ENCODE measurements at places on chromosomes 12 and 14.
A peak's percentile ranks its signal among the peaks of the same experiment; 100 is the strongest.

- DNase-seq: no peak
These were observed 2.7 kb downstream of the SRSF5 start for GRCh38 chr14:69769623-69770022.

GRCh38 chr12:52946797-52947547 is 1.9 kb upstream of the KRT18 start:
- DNase-seq: no peak

- no peak for DNase-seq
These were observed 224.1 kb downstream of the ASCL1 start for GRCh38 chr12:103181366-103182152.

DNA sequence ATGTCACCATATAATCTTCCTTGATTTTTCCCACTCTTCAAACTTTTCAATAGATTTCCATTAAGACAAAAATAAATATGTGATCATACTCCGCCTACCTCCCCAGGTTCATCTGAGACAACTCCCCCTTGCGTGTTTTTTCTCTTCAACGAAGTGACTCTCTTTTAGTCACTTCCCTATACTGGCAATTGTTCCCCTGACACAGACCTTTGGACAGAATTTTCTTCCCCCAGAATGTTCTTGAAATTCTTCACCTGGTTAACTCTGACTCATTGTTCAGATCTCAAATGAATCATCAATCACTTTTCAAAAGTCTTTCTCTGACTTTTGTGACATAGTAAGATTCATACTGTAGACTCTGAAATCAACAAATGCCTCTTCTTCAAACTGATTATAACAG is 727.3 kb upstream of the LMO3 start:
- no peak for DNase-seq

GRCh38 chr14:50001999-50002925 is 109.4 kb downstream of the ARF6 start:
- peak; percentile 60 for DNase-seq

DNA sequence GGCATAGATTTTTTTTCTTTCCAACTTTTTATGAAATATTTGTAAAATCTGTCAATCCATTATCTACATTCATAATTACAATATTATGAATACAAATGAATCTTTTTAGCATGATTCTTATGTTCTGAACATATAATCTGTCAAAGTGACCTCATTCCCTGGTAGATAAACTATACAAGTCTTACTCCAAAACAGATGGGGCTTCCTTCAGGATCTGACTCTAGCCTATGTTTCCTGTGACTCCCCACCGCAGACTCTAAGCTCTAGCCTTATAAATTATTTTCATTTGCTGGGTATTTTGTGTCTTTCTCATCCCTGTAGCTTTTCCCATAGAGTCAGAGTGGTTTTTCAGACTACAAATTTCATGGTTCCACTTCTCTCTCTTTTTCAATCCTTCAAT is 202.1 kb upstream of the KITLG start:
- no peak for DNase-seq

GRCh38 chr14:89241257-89241656 is 175.8 kb downstream of the FOXN3 start:
- DNase-seq: no peak

DNA sequence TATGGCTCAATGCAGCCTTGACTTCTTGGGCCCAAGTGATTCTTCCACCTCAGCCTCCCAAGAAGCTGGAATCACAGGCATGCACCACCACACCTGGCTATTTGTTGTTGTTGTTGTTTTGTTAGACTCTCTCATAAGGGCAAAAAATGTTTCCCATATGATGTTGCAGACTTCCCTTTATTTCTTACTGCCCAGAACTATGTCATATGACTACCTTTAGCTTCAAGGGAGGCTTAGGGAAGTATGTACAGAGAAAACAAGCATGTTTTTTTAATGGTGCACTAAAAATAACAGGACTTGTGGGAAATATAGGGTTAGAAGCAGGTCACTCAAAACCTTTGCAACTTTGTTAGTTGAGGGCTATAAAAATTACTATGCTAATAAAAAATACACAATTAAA is 4.3 kb upstream of the GPR19 start:
- no peak for DNase-seq

GRCh38 chr12:94078736-94079509 is 69.5 kb upstream of the PLXNC1 start:
- no peak for DNase-seq

- no peak for DNase-seq
These were observed 24.0 kb downstream of the PRDM4 start for GRCh38 chr12:107736914-107737313.

DNA sequence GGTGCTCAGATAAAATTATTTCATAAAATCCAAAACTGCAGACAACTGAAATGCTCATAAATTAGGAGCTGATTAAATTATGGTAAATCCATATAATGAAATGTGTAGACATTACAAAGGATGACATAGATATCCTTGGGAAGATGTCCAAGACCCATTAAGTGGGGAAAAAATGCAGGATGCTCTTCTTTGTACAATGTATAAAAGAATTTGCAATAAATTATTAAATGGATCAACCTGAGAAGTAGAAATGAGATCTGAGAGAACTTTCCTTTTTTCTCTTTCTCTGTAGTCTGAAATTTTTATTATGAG is 336.4 kb upstream of the E2F7 start:
- DNase-seq: no peak

- DNase-seq: no peak
These were observed 80.1 kb downstream of the IRF2BPL start for GRCh38 chr14:76948213-76948947.

GRCh38 chr12:19530637-19531023 is 91.3 kb downstream of the AEBP2 start:
- DNase-seq: no peak

DNA sequence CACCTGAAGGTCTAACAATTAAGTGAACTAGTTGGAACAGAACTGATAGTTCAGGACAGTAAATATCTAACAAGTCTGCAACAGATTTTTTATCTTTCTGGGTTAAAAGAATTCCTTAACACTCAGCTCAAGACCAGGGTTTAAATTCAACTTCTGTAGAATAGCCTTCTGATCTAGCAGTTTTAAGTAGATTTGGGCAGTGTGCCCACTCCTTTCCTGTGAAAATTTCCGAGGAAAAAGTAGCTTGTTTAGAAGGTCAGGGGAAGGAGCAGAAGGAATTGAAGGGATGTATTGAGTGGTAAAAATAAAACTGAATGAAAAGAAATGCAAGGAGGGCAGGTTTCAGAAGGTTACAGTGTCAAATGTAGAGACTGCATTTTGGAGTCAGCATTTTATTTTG is 45.8 kb downstream of the ATL1 start:
- no peak for DNase-seq

- DNase-seq: no peak
These were observed 68.9 kb downstream of the ZNF641 start for GRCh38 chr12:48281811-48282210.

DNA sequence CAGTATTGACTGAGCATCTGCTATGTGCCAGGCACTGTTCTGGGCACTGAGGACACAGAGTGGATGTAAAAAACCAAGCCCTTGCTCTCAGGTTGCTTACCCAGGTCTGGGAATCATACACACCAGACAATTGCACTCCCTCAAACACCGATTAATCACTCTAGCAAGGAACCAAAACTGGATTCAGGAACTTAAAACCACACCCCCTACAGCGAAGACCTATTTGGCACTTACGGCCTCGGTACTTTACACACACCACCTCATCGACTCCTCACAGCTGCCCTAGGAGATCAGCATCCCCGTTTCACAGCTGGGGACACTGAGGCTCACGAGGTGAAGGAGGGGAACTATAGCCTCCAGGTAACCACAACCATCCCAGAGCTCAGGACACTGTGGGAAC is 1.6 kb downstream of the GLTP start:
- no peak for DNase-seq

GRCh38 chr12:52206304-52207040 is 14.7 kb upstream of the KRT80 start:
- DNase-seq: no peak

DNA sequence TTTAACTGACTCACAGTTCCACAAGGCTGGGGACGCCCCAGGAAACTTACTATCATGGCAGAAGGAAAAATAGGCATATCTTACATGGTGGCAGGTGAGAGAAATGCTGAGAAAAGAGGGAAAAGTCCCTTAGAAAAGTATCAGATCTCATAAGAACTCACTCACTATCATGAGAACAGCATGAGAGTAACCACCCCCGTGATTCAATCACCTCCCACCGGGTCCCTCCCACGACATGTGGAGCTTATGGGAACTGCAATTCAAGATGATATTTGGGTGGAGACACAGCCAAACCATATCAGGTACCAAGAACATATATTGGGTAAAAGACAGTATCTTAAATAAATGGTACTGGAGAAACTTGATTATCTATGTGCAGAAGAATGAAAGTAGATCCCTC is 100.3 kb upstream of the FAR2 start:
- no peak for DNase-seq

GRCh38 chr14:102805371-102805891 is 28.2 kb downstream of the TRAF3 start:
- DNase-seq: no peak

DNA sequence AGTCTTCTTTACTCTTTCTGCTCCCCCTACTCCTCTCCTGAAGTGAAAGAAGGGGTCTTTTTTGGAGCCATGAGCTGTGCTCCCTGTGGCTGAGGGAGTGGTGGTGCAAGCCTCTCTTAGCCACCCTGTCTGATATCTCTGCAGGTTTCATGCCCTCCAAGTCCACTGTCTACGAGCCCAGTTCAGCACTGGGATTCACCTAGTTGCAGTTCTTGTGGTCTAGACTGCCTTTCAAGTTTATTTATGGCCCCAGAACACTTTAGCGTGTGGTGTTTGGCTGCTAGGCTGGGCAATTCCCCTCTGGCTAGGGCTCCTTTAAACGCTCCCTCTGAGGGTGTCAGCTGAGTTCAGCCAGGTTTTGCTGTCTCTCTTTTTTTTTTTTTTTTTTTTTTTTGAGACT is 908.6 kb downstream of the TRHDE start:
- DNase-seq: no peak

DNA sequence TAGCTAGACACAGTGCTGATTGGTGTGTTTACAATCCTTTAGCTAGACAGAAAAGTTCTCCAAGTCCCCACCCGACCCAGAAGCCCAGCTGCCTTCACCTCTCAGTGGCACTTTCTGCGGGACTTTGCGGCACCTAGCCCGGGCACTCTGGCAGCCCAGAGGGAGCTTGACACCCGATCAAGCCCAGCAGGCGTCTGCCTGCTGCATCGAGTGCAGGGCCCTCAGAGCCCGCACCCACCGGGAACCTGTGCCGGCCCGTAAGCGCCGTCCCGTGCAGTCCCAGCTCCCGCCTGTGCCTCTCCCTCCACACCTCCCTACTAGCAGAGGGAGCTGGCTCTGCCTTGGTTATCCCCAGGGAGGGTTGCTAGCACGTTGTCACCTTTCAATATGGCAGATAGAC is 631.0 kb upstream of the STXBP6 start:
- no peak for DNase-seq

- no peak for DNase-seq
These were observed 9.4 kb upstream of the CACNA2D4 start for GRCh38 chr12:1927751-1928351.

DNA sequence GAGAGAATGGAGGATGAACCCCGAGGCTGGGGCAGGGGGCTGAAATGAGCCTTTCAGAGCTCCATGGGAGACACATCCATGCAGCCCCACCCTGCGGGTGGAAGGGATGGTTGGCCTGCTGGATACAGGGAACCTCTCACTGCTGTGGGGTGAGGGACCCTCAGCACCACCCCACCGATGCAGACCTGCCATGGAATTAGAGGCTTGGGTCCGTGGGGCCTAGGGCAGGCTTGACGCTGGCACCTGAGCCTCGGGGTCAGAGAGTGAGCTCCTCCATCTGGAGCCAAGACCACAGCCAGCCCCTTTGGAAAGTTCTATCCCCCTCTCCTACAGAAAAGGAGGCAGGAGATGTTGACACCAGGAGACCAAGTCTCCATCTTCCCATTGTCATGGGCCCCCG is 7.4 kb upstream of the KRT74 start:
- DNase-seq: no peak

- DNase-seq: no peak
These were observed 21.8 kb downstream of the VASH1 start for GRCh38 chr14:76782885-76783566.

DNA sequence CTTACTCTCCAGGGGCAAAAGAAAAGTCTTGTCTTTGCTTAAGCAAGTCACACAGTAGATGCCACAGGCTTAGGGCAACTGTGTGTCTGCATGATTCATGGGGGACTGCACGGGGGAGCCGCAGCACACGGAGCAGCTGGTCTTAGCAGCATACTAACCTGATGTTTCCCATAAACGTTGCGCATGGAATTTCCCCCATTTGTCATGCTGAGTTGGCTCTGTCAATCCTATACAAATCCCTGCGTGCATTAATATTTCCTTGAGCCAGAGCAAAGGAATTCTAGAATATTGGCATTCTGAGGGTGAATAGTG is 71.2 kb downstream of the SAMD4A start:
- no peak for DNase-seq

DNA sequence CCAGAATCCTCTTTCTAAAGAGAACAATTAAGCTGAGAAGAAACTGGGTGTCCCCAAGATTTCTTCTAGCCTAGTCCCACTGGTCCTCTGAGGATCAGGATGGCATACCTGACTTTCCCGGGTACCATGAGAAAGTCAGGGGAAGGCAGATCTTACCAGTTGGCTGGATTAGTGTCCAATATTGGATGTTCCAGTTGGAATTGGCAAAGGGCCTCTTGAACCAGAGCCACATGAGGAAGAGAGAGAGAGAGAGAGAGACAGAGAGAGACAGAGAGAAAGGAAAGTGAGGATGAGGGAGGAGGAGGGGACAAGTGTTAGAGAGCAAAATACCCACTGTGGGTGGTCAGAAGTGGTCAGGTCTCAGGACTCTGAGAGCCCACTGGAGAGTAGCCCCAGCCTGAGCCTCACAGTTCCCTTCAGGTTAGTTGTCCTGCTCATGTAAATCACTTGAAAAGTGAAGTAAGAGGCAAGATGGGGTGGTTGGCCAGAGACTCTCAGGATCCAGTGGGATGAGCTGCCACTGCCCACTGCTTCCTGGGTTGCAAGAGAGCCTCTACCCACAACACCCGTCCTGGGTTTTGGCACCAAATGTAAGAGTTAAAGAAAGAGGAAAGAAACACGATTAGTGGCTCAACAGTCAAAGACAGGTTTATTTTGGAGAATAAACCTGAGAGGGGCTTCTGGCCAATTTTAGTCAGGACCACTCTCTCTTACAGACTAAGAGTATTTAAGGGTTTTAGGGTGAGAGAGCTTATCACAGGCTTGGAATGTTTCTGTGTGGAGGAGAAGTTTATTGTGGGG is 28.4 kb upstream of the A2M start:
- DNase-seq: no peak

GRCh38 chr12:1890810-1891209 is 27.6 kb downstream of the CACNA2D4 start:
- no peak for DNase-seq

GRCh38 chr14:99327458-99328250 is 55.7 kb upstream of the BCL11B start:
- no peak for DNase-seq

GRCh38 chr14:34680806-34681479 is 33.5 kb downstream of the CFL2 start:
- no peak for DNase-seq

DNA sequence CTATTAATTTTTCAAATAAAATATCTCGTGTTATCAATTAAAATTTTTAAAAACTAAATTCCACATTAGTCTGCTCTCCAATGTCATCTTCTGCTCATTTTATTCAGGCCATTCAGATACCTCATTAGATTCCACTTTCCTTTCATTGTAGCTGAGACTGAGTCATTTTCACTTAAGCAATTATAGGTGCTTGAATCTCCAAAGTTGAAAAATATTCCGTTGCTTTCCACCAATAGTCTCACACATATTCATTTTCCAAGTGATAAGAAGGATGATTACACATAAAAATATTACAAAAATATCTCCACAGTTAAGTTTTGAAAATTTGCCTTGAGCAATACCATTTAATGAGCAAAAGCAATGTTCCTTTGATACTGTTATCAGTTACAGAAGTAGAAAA is 36.5 kb upstream of the YBX3 start:
- DNase-seq: no peak

All from activated T-helper 1 cell treated with anti-CD3 and anti-CD28 coated beads, Interleukin-2, amount 50 U/mL, for 16 hours (primary cell).